Cortex of kidney (tissue), 1 donor: ENCODE measurements at places on chromosomes 2 and 18.

DNA sequence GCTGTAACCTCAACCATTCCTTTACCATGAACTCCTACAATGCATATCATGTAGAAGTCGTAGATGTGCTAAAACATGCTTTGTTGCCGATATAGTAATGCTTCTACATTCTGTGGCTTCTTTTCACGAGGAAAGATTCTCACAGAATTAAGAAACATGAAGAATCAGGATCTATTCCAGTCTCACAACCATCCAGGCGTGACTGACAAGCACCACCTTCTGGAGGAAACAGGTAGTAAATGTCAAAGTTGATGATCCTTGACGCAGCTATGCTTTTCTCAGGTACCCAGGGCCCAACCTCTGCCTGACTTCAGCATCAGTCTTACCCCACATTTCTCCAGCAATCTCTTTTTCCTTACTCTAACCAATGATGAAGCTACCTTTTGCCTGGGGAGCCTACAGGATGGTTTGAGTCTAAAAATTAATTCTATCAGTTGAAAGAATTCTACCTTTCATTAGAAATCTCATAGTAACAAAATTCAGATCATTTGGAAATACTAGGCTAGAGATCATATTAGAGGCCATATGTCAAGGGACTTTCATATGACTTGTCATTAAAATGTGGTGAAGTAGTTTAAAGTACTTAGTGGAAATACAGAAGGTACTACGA is 123.3 kb upstream of the RND3 start:
- DNase-seq = no peak

GRCh38 chr18:24078391-24078790 is 60.5 kb upstream of the CABYR start:
- no peak for DNase-seq

GRCh38 chr18:26056291-26056690 is 34.1 kb downstream of the SS18 start:
- no peak for DNase-seq

GRCh38 chr2:205338156-205338555 is 344.1 kb upstream of the NRP2 start:
- DNase-seq = no peak

DNA sequence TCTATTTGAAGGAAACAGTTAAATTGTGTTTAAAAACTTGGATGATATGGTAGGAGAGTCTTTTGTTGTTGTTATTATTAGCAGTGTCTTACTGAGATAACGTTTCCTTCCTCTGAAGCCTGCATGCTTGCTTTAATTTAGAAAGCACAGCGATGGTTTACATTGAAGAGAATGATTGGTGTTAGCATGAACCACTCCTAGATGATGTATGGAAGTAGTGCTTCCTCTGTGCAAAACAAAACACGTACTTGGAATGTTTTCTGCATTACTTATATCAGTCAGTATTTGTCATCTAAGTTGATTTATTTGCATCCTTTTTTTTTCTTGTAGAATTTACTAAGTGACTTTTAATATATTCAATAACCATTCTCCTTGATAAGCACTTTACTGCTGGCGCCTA is 89.0 kb downstream of the UGGT1 start:
- DNase-seq = no peak

DNA sequence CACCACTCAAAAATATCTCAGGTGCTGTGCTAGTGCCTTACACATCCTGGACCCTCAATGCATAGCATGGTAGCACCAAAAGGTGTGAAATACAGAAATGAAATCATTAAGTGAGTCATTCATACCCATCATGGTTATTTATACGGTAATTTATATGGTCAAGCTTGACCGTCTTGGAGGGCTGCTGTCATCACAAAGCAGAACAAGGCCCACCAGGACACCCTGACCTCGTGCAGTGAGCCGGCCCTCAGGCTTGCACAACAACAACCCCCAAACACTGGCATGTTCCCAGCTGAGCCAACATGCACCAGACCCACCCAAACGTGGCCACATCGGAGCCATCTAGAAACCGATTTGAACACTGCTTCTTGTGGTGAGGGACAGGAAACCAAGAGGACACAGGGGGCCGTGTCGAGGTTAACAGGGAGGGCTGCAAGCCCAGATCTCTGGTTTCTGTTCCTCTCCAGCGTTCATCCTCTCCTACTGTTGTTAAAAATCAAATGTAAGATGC is 378.5 kb upstream of the ID2 start:
- DNase-seq = no peak

- no peak for DNase-seq
Measured at GRCh38 chr2:19971691-19972090, 18.2 kb downstream of the WDR35 start.

- no peak for DNase-seq
Measured at GRCh38 chr2:203451689-203452088, 83.4 kb downstream of the RAPH1 start.

- DNase-seq = no peak
Measured at GRCh38 chr18:11927497-11927896, 19.4 kb upstream of the MPPE1 start.

DNA sequence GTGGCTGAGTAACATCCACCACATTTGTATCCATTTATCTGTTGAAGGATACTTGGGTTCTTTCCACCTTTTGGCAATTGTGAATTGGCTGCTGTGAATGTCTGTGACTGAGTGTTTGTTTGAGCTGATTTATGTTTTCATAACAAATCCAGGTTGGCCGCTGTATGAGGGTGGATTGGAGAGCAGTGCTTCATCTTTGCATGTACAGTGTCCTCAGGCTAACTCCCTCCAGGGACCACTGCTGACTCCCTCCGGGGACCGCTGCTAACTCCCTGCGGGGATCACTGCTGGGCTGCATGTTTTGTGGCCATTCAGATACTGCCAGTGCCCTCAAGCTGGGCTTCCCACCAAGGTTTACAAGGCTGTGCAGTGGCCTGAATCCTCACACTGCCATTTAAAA is 10.2 kb downstream of the BOK start:
- no peak for DNase-seq

DNA sequence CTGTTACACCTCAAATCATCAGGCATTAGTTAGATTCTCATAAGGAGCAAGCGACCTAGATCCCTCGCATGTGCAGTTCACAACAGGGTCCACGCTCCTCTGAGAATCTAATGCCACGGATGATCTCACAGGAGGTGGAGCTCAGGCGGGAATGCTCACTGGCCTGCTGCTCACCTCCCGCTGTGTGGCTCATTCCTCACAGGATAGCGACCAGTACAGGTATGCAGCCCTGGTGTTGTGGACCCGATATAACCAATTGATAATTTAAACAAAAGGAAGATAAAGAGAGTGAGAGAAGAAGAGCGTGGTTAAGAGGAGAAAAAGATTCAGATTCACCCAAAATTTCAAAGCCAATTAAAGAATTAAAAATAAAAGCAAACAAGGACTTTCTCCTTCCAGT is 20.8 kb downstream of the TLK1 start:
- DNase-seq = no peak

- no peak for DNase-seq
Measured at GRCh38 chr2:95015261-95015912, 10.1 kb upstream of the MAL start.

DNA sequence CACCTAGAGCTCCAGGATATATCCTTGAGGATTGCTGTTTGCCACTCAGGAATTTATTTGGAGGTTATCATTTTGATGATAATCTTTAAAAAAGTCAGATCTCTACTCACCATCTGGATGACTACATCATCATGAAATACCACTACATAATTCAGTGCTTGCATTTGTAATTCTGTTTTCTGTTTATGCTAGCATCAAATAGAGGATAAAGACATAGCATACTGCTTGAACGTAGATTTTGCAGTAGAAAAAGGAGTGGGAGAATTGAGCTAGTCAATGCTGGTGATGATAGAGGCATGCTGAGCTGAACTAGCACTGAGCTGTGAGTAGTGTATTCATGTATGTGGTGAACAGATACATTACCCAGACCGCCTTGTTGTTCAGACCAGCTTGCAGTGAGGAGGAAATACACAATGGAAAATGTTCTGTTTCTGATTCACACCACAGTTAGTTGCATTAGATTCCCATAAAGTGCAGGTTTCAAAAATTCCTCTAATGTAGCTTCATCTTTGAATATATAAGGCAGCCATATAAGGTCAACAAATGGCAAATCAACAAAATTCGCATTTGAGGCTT is 68.8 kb upstream of the CDC42EP3 start:
- DNase-seq = no peak

GRCh38 chr2:153871231-153872221 is at the start of gene GALNT13:
GALNT13 (plus strand) TSS chr2:153871922.
- DNase-seq = no peak
